ENCODE measurements at places on chromosomes 2 and 18.

- no peak for DNase-seq
These were observed 1192.5 kb upstream of the ACVR2A start for GRCh38 chr2:146652311-146652710.

- no peak for DNase-seq
These were observed 47.7 kb downstream of the RAPGEF4 start for GRCh38 chr2:172783165-172783898.

DNA sequence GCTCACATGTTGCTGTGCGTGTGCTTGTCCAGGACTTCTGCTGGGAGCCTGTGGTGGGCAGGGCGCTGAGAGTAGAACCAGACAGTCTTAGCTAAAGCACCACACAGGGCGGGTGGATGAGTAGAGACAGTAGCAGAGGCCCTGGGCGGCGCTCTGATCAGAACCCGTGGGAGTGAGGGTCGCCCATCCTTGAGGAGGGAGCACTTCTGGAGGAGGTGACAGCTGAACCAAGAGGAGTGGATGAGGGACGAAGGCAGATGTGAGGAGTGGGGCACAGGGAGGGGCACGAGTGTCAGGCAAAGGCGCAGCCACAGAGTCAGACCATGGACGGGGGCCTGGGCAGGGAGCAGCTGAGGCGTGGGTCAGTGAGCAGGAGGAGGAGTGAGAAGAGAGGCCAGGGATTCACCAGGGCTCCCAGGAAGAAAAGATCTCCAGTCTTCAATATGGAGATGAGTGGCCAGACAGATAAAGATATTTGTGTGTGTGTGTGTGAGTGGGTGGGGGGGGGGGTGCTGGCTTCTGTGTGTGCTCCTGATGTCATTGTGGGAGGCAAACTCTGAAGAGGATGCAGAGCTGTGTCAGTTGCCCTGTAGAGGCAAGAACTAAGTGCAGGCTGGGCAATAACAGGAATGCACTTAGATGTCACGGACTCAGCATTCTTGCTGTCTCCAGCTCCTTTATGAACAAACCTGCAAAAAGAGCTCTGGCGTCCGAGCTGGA is 79.6 kb downstream of the TPO start:
- no peak for DNase-seq

DNA sequence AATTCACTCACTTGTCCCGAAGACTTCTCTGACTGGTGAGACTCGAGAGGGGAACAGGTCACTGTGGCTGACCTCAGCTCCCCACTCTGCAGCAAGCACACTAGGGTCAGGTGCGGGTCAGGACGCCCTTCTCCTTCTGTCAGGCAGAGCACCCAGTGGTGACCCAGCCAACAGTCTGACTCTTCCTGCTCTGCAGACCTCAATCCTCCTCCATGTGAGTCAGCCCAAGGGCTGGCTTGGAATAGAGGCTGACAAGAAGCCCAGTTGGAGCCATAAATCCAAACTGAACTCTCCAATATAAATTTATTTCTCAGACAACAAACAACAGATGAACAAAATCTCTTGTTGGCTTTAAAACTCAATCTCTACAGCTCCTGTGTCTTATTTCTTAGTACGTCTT is 253.1 kb downstream of the SH3BP4 start:
- DNase-seq, result no peak

- DNase-seq, result no peak
These were observed 169.8 kb upstream of the NCK2 start for GRCh38 chr2:105574796-105575344.

DNA sequence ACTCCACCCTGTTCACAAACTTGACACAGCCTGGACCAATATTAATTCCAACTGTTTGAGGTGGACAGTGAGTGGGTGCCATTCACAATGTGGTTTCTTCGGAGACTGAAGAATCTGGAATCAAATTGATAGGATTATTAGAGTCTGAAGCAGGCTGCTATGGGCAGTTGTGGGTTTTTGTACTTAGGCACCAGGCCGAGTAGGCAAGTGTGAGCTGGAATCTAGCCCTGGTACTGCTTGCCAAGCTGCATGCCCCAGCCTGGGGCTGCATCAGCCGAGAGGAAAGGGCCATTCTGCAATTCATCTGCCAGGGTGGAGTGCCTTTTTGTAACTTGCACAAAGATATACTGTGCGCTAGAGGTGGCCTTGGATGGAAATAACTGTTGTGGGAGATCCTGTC is 654.7 kb upstream of the FANCL start:
- DNase-seq, result peak; percentile 65

GRCh38 chr18:49020621-49021021 is 69.9 kb upstream of the SMAD7 start:
- DNase-seq, result peak; percentile 1

Measured in Right ventricle myocardium inferior (tissue), 1 donor.